ENCODE measurements at places on chromosomes 16 and 17.

- H3K4me1 ChIP-seq, result no peaks in the 10 kb centered on the region
- DNase-seq, result no peak
- no peaks in the 10 kb centered on the region for H3K36me3 ChIP-seq
- H3K27me3 ChIP-seq, result no peaks in the 10 kb centered on the region
Observed at GRCh38 chr17:8720596-8720995, 24.0 kb downstream of the CCDC42 start.

- peaks cover 10% of the 10 kb centered on the region for H3K4me1 ChIP-seq
- H3K27ac ChIP-seq, result no peak overlapping the region
- no peak for DNase-seq
- H3K27me3 ChIP-seq, result peaks cover 30% of the 10 kb centered on the region
- no peak overlapping the region for H3K4me3 ChIP-seq
Observed at GRCh38 chr16:21197112-21197511, 14.3 kb downstream of the ZP2 start.

DNA sequence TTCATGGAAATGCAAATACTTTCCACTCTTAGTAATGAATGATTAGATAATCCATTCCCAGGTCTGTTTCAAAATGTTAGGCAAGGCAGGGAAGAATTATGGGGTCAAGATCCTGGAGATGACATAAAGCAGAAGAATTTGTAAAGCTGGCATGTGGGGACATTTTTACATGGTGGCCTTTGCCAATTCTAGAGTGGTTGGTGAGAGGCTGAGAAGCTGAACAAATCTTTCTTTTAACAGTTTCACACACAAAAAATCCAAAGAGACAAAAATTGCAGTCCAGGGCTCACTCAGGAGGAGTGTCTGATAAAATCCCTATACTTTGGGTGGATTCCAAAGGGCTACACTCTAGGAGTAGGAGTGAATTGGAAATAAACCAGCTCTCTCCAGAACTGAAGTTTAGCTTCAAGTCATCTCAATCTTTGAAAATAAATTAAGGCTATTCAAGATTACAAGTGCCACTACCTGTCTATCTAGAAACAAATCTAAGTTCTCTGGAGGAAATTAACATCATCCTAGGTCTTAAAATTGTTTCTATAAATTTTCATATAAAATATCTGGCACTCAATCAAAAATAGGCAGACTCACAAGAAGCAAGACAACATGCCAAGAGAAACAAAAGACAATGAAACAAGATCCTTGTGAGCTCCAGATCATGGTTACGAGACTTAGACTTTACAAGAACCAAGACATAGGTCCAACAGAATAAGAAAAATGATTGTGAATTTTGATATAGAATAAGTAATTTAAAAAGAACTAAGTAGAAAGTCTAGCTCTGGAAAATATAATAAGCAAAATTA, 113.0 kb upstream of the AXIN2 start:
- no peaks in the 10 kb centered on the region for H3K36me3 ChIP-seq
- DNase-seq, result no peak

DNA sequence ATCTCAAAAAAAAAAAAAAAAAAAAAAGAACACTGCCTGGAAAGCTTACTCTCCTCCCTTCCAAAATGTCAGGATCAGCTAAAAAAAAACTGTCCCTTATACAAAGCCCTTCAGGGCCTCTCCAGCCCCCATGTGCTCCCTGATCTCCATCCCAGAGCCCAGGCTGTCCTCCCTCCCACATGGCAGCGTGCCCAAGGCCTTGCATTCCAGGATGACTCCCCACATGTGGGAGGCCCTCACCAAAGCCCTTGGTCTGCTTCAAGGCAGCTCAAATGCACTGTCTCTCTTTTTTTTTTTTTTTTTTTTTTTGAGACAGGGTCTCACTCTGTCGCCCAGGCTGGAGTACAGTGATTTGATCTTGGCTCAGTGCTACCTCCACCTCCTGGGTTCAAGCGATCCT, 2.3 kb downstream of the FDXR start:
- no peak overlapping the region for H3K4me3 ChIP-seq
- H3K4me1 ChIP-seq, result peaks cover 37% of the 10 kb centered on the region
- no peaks in the 10 kb centered on the region for H3K27me3 ChIP-seq
- H3K27ac ChIP-seq, result no peak overlapping the region
- DNase-seq, result no peak
- peaks cover 6% of the 10 kb centered on the region for H3K36me3 ChIP-seq

DNA sequence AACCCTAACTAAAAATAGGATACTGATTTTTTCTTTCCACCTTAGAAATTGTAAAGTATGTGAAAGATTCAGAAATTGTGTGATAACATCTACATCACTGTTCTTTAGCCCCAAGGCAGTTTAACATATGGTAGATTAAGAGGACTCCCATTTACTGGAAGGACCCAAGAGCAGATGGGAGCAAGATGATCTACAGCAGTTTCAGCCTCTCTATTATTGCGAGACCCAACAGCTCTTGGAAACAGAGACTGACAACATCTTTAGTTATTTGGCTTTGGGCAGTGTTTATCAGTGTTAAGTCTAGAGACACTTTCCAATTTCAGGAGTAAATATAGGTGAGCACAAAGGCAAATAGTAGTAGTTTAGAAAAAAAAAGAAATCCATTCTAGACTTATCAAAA, 124.9 kb upstream of the CORO6 start:
- no peak overlapping the region for H3K4me3 ChIP-seq
- no peak for DNase-seq
- peaks cover 80% of the 10 kb centered on the region for H3K4me1 ChIP-seq
- H3K36me3 ChIP-seq, result peaks cover 3% of the 10 kb centered on the region
- peak overlapping the region; percentile 70 for H3K27ac ChIP-seq

DNA sequence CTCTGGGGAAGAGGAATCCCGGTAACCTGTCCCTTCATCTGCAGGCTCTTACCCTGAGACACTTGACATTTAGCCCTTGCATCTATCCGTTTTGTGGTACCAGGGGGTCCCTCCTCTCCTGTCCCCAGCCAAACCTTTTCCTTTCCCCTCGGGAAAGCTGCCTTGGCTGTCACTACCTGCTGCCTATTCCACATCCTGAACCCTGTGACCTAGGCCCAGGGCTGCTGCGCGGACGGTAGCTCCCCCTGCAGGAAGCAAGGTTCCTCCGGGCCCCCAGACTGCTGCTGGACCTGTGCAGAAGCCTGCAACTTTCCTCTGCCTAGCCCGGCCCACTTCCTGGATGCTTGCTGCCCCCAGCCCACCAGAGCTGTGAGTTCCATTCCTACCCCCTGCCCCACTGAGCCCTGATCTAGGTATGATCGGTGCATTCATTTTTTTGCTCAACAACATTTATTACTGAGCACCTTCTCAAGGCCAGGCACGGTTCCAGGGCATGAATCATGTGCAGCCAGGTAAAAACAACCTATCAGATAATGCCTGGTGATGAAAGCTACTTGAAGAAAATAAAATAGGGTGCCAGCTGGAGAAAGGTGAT, 10.5 kb upstream of the ALDOA start:
- H3K4me1 ChIP-seq, result peaks cover 38% of the 10 kb centered on the region
- H3K36me3 ChIP-seq, result peaks cover 4% of the 10 kb centered on the region
- DNase-seq, result peak; percentile 66
- H3K4me3 ChIP-seq, result peak overlapping the region; percentile 48

DNA sequence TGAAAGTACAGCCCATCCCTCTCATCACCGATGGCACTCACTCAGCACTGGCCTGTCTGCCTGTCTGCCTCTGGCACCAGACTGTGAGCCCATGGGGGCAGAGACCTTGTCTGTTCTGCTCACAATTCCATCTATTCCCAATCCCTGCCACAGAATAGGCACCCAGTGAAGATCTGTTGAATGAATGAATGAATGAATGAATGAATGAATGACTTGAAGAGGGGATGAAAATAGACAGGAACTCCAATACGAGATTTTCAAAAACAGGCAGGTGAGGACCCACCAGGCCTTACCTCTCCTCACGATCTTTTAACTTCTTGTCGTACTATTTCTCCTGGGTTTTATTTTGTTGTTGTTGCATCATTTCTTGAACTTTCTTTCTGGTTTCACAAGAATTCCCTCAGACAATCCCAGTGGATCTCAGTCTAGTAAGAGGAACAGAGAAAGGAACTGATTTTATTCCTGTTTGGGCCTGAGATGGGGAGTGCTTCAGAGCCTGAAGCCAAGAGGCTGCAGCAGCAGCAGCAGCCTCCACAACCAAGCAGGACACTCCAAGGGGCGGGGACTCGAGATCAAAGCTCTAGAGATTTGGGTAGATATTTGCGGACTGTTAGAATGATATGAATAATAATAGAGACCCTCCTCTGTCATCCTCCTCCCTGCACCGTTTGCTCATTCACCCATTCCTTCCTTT, 17.7 kb downstream of the KRT9 start:
- H3K36me3 ChIP-seq, result no peaks in the 10 kb centered on the region
- no peak for DNase-seq
- peaks cover 59% of the 10 kb centered on the region for H3K27me3 ChIP-seq
- peaks cover 16% of the 10 kb centered on the region for H3K4me1 ChIP-seq
- H3K4me3 ChIP-seq, result no peak overlapping the region
- peak overlapping the region; percentile 47 for H3K27ac ChIP-seq

GRCh38 chr17:63549289-63549945, 860 bp upstream of the DCAF7 start:
- peaks cover 32% of the 10 kb centered on the region for H3K4me1 ChIP-seq
- no peak for DNase-seq
- peak overlapping the region; percentile 95 for H3K27ac ChIP-seq

DNA sequence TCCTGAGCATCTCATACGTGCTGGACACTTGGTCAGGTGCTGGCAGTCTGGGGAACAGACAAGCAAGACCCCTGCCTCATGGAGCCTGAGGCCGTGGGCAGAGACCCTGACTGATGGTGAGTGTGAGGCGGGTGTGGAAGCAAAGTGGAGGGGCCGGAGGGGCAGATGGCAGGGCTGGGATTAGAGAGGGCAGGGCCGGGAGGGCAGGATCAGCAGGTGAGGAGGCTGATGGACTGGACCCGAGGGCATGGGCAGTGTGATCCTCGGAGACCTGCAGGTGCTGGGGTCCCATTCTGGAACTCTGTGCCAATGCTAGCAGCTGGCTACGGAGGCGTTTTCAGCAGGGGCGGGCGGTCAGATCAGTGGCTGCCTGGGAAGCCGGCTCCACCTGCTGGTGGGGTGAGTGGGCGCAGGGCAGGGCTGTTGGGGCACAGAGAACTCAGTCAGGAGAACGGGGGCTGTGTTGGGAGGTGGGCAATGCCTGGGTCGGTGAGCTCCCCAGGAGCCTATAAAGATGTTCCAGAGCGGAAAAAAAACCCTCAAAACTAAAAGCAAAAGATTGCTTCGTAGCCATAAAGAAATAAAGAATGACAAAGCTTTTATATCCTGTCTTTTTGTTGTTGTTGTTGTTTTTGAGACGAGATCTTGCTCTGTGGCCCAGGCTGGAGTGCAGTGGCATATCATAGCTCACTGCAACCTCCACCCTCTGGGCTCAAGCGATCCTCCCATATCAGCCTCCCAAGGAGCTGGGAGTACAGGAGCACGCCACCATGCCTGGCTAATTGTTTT, 8.9 kb upstream of the C16orf74 start:
- no peak overlapping the region for H3K27ac ChIP-seq
- no peaks in the 10 kb centered on the region for H3K36me3 ChIP-seq
- peaks cover 20% of the 10 kb centered on the region for H3K27me3 ChIP-seq
- peaks cover 29% of the 10 kb centered on the region for H3K4me1 ChIP-seq
- peak; percentile 45 for DNase-seq

DNA sequence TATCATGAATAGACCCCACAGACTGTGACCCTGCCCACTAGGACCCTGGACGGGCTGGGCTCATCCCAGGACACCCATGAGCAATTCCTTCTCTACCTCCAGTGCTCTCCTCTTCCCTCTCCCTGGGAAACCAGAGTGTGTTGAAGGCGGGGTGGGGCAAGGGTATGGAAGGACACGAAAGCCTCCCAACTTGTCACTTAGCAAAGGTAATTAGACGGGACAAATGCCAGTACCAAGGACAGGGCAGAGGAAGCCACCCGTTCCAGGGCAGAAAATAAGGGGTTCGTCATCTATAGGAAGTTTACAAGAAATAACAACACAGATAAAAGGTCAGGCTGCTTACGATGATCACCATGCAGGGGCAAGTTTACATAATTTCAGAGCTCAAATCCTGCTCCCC, 4.9 kb upstream of the EPX start:
- no peak for DNase-seq
- H3K4me1 ChIP-seq, result no peaks in the 10 kb centered on the region
- H3K27ac ChIP-seq, result no peak overlapping the region

DNA sequence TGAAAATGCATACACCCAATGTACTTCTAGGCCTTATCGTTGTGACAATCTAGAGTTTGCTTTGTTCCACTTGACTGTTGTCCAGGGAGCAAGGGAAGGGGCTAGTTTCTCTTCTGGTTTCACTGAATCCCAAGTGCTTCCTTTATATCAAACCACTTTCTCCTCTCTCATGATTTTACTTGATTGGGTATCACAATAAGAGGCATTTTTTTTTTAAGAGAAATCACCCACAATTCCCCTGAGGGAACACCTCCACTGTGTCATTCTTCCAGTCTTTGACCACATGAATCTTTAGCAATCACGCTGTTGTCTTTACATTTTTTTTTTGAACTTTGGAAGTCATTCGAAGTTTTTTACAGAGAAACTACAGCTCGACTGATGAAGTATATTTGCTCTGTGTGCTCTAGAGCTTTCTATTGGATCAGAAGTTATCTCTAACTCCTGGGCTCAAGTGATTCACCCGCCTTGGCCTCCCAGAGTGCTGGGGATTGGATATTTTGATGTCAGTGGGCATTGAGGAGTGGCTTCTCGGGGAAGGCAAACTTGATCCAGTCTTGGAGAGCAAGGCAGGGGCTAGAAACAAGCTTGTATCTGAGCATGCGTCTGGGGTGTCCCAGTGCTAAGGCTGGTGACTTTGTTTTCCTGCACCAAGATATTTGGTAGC, 3.0 kb downstream of the CDH1 start:
- H3K36me3 ChIP-seq, result peaks cover 1% of the 10 kb centered on the region
- DNase-seq, result no peak
- H3K27ac ChIP-seq, result peak overlapping the region; percentile 48
- peak overlapping the region; percentile 4 for H3K4me3 ChIP-seq
- H3K27me3 ChIP-seq, result peaks cover 50% of the 10 kb centered on the region
- peaks cover 54% of the 10 kb centered on the region for H3K4me1 ChIP-seq

- H3K36me3 ChIP-seq, result peaks cover 6% of the 10 kb centered on the region
- H3K27me3 ChIP-seq, result peaks cover 30% of the 10 kb centered on the region
- H3K27ac ChIP-seq, result no peak overlapping the region
- DNase-seq, result peak; percentile 80
Observed at GRCh38 chr17:49223517-49224197, 6.9 kb downstream of the PHOSPHO1 start.

- DNase-seq, result no peak
- peak overlapping the region; percentile 98 for H3K4me3 ChIP-seq
- peaks cover 27% of the 10 kb centered on the region for H3K36me3 ChIP-seq
- H3K27ac ChIP-seq, result peak overlapping the region; percentile 97
- H3K4me1 ChIP-seq, result peaks cover 39% of the 10 kb centered on the region
Observed at GRCh38 chr16:1958715-1959268, 546 bp upstream of the NDUFB10 start.

DNA sequence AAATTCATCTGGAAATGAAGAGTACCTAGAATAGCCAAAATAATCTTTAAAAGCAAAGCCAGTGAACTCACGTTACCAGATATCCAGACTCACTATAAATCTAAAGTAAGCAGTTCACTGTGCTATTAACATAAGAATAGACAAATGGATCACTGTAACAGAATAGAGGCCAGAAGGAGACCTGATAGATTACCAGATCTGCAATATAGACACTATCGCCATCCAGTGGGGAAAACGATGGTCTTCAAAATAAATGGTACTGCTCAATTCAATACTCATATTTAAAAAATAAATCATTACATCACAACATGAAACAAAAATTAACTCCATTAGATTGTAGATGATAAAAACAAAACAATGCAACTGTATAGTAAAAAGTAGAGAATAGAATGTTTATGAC, 158.6 kb upstream of the CDH8 start:
- no peaks in the 10 kb centered on the region for H3K27me3 ChIP-seq
- H3K4me1 ChIP-seq, result no peaks in the 10 kb centered on the region
- H3K36me3 ChIP-seq, result no peaks in the 10 kb centered on the region
- DNase-seq, result no peak
